ENCODE measurements at places on chromosomes 2 and 18.
A peak's percentile ranks its signal among the peaks of the same experiment; 100 is the strongest.

GRCh38 chr2:130358420-130359350, 2.8 kb downstream of the PTPN18 start:
- DNase-seq: no peak

DNA sequence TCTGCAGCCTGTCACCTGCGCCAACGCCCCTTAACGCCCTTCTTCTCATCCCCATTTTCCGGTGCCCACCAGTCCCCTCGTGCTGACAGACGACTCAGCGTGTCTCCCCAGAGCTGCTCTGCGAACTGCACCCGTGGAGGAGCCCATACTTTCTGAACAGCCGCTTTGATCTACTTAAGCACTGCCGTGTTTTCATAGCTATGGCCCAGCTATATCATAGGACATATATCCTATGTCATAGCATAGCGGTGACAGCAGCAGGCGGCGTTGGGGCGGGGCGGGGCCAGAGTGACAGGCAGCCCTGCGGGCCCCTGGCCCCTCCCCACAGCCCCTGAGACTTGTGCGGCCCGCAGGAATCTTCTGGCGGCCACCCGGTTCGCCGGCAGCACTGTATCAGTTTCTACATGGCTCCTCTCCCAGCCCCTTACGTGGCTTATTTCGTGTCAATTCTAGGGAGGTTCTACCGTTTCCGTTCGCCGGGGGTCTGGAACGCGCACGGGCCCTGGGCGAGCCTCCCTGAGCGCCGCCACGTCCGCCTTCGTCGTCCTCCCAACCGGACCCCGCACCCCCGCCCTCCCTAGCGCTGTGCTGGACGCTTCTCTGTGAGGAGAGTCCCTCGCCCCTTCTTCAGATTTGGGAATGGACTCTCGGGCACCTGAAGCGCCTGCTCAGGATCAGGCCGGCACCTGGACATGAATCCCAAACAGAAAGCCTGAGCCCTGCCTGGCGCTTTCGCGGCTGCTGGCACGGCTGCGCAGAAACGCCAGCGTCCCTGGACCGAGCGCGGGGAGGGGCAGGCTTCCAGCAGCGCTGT, 35.4 kb downstream of the PTPN18 start:
- peak; percentile 19 for DNase-seq

- DNase-seq: no peak
These were observed 680.7 kb downstream of the EPHA4 start for GRCh38 chr2:220891405-220891804.

DNA sequence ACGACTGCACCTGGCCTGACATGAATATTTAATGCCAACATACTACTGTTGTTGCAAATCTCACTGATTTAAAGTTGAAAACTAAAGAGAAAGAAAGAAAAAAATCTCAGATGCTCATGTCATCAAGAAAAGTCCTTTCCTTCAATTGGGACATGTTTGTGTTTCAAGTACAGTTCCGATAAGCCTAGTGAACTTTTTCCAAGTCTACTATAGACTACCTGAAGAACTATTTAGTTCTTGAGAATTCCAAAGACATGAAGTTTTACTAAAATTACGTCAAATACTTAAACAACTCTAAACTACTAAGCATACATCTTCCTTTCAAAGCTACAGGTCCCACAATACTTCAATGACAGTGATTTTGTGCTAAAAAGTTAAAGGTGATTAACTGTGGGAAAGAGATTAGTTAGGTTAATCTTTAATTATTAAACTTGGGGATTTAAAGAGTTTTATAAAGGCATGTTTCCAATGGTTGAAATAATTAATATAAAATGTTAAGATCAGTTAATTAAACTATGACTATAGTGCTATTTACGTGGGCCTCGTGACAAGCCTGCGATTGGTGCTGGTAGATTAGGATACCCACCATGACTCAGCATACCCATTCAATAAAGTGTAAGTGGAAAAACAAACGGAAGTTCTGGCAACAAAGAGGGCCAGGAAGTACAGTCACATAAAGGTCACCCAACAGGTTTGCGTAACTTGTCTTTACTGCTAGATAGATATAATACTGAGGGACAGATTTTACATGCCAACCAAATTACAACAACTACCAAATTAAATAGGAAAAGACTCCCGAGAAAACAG, 55.5 kb downstream of the SEPTIN10 start:
- no peak for DNase-seq

GRCh38 chr2:131104487-131105155, 515 bp upstream of the PLEKHB2 start:
- peak; percentile 77 for DNase-seq

GRCh38 chr2:240432820-240433801, 2.4 kb upstream of the GPC1 start:
- DNase-seq: no peak

DNA sequence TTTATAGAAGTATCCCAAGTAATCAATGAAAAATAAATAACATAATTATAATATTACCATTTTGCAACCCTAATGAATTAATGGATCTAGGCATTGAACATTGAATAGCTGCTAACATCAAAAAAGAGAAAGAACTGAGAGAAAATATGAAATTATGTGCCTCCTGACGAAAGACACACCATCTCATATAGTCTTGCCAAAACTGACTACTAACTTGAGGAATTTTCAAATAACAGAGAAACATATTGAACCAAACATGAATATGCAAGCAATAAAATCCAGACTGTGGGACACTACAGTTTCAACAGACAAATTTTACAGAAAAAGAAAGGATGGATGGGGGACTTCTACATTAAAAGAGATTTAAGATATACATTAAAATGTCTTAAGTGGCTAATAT, 165.7 kb downstream of the WDPCP start:
- no peak for DNase-seq

DNA sequence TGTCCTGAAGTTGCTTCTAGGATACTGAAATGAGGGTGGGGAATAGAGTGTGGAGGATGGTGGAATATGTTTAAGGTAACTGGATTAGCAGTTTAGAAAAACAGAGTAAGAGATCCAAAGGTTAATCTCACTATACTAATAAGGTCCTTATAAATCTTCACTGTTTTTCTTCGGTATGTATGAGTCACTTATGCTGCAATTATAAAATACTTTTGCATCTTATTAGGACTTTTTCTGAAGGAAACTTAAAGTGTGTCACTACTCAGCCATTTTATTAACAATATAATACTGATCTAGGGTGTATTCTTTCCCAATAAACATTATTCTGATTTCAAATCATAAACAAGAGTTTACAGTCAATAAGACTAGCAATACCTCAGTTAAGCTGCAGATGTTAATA, 182.3 kb downstream of the ZNF521 start:
- no peak for DNase-seq

DNA sequence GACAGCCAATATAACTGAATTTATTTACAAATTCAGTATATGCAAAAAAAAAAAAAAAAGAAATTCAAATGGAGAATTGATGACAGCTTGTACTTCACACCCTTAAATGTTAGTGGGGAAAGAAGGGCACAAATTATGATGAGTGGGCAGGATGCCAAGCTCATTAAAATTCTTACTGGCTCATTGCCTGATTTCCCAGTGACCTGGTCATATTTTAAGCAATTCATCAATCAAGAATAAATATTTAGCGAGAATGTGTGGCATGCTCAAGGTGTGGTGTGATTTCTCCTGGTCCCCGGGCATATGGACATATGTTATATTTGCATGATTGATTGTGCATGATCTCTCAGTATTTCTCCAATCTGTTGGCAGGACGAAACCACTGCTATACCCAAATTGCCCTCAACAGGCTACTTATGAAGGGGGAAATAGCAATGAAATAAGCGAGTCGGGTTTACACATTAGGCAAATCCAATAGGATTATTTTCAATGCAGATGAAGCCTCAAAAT, 883.0 kb downstream of the LRRTM4 start:
- DNase-seq: no peak

DNA sequence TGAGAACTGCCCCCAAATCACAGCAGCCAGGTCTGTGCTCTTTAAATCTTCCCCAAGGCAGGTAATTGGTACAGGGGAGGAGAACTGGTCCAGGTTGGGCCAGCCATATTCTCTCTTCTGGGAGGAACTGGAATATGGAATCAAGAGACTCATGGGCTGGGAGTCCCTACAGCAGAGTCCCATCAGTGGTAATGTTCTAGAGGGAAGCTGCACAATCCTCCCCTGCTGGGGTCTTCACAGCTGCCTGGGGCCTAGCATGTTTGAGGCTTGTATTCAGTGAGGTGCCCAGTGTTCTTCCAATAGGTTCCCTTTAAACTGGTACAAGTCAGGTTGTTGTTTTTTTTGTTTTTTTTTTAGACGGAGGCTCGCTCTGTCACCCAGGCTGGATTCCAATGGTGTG, 21.1 kb upstream of the EGR4 start:
- DNase-seq: no peak

GRCh38 chr2:120762341-120763061, 26.8 kb downstream of the GLI2 start:
- DNase-seq: no peak

GRCh38 chr2:123720760-123721159, 304.3 kb upstream of the CNTNAP5 start:
- peak; percentile 14 for DNase-seq

GRCh38 chr2:180520921-180521581, 459.4 kb upstream of the UBE2E3 start:
- peak; percentile 43 for DNase-seq

- no peak for DNase-seq
These were observed 13.3 kb downstream of the DSC1 start for GRCh38 chr18:31149351-31149750.

GRCh38 chr2:217538719-217539118, 464.1 kb downstream of the TNS1 start:
- no peak for DNase-seq

DNA sequence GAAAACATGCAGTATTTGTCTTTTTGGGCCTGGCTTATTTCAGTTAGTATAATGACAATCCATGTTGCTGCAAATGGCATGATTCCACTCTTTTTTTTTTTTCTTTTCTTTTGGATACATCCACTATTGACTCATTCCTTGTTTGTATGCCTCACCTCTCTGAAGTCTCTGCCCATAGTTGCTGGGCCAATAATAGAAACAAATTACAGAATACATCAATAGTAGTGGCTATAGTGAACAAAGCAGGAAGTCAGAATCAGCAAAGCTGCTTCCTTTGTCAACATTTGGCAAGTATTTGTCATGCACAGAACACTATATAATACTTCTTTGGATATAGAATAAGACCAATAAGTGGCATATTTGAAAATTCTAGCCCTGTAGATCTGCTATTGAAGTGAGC, 609.7 kb downstream of the STK39 start:
- DNase-seq: no peak

- DNase-seq: no peak
These were observed 178.5 kb downstream of the HDAC4 start for GRCh38 chr2:239222312-239222660.

- no peak for DNase-seq
These were observed 16.2 kb downstream of the IMPA2 start for GRCh38 chr18:11997466-11997865.

GRCh38 chr2:172908275-172908674, 167.4 kb upstream of the MAP3K20 start:
- no peak for DNase-seq

- no peak for DNase-seq
These were observed 15.6 kb downstream of the RNF144A start for GRCh38 chr2:6932828-6933227.

GRCh38 chr18:50559752-50560680, at the start of gene MAPK4:
Gene MAPK4 (plus strand): TSS chr18:50560087. CDS start chr18:50663959, 103,872 bp downstream.
- DNase-seq: no peak

DNA sequence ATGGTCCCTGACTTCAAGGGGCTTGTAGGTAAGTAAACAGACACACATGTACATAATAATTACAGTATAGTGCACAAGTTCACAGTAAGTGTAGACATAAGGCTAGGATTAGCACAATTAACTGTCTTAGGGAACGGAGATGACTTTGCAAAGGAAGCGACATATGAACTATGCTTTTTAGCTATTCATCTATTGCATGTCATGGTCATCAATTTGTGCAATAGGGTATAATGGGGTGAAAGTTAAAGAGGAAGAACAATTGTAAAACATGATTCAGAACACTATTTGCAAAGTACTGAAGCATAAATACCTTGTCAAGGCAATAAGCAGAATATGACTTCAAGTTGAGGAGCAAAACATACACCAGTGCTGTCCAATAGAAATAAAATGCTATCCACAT, 112.3 kb upstream of the SLC8A1 start:
- no peak for DNase-seq

DNA sequence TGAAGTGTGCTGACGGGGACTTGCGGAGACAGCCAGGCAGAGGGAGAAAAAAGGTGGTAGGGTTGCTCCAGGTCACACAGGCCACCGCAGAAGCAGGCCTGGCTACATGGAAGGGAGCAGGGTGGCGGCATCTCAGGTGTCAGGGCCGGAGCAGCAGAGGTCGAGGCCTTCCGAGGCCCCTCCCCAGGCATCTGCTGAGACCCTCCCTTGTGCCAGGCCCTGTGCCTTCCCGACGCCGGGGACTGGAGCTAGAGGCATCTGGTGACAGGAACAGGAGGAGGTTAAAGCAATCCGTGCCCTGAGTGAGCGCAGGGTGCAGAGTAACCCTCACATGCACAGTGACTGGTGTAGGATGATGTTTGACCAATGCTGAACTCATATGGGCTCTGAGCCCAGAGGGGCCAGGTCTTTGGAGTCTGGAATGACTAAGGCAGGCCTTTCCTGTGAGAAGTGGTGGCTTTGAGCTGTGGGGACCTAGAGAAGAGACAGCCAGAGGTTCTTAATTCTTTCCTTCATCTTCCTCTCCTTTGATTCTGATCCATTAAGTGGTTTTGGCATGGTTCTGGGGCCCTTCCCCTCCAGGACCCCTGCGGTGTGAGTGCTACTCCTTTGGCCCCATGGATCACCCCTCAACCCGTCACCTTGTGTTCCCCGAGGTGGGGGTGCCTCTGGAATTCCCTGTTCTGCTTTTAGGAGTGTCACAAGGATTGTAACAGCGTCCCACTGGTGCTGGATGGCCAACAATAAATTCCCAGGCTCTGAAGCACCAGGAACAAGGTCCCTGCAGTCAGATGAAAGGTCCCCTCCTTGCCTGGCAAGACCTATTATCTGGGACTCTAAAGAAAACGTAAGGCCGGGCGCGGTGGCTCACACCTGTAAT, 72.1 kb downstream of the KLHL29 start:
- no peak for DNase-seq

- DNase-seq: no peak
These were observed 193.4 kb downstream of the CCDC102B start for GRCh38 chr18:68991286-68991685.

DNA sequence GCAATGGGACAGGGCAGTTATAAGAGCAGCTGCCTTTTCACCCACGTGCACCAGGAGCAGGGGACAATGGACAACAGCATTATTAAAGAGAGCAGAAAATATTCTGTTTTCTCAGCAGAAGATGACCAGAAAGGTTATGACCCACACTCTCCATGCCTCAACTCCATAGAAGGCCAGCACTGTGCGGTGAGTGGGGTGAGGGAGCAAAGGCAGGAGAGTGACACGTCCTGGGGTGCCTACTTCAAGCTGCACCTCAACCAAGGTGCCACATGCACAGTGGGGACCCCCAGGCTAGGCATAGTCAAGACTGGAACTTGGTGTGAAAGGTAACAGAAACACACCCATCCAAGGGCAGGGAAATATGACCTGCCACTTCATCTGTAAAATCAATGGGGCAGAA, 50.4 kb downstream of the POLR1A start:
- no peak for DNase-seq

DNA sequence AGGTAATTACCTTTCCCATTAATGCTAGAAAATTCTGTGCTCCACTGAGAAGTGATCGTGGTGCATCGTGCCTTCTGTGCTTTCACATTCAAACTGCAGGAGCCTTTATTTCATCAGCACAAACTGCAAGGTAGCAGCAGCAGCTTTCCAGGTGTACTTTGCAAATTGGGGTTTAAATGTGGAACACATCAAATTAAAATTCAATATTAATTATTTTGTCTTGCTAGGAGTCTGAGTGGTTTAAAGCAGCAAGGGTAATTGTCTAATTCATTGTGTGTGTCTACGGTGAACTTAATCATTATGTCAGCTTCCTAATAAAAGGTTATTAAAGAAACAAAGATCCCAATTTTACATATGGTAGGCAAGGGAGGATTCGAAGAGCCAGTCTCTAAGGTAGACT, 180.8 kb upstream of the ATP5MC3 start:
- no peak for DNase-seq
